ENCODE measurements at places on chromosomes 3 and 15.

DNA sequence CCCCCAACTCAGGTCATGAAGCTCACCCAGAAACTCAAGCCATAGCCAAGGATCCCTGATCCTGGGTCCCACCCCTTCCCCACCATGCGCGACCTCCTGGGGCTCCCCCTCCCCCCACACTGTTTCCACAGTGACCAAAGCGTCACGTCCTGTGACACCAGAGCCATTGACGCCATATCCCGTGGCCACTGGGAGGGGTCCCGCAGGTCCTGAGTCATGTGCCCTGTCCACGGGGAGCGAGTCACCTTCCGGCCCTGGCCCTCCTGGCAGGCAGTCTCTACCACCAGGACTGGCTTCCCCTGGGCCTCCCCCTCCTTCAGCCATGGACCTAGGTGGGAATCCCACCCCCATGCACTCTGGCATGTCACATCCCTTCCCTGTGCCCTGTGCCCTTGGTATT, 15.6 kb downstream of the SEMA3F start:
- DNase-seq = no peak

DNA sequence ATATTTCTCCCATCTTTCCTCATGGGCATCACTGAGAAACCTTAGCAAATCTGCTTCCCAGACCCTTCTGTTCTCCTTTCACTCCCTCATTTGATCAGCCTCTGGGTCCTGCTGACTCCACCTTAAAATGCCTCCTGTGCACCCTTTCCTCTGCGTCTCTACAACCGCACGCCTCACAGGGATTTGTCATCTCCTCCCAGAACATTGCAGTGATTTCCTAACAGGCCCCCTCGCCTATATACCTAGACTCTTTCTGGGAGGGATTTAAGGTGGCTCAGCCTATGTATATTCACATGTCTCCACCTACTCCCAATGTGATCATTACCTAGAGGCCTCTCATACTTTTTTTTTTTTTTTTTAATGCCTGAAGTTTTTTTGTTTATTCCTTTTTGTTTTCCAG, 69.2 kb downstream of the LIPC start:
- no peak for DNase-seq

DNA sequence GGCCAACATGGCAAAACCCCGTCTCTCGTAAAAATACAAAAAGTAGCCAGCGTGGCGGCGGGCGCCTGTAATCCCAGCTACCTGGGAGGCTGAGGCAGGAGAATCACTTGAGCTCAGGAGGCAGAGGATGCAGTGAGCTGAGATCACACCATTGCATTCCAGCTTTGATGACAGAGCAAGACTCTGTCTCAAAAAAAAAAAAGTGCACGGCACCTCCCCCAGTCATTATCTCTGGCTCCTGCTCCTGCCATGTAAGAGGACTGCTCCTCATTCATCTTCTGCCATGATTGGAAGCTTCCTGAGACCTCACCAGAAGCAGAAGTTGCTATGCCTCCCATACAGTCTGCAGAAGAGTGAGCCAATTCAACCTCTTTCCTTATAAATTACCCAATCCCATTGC, 4.0 kb upstream of the ALG1L2 start:
- DNase-seq = no peak

- no peak for DNase-seq
These were observed 41.9 kb downstream of the PCOLCE2 start for GRCh38 chr3:142846779-142847577.

DNA sequence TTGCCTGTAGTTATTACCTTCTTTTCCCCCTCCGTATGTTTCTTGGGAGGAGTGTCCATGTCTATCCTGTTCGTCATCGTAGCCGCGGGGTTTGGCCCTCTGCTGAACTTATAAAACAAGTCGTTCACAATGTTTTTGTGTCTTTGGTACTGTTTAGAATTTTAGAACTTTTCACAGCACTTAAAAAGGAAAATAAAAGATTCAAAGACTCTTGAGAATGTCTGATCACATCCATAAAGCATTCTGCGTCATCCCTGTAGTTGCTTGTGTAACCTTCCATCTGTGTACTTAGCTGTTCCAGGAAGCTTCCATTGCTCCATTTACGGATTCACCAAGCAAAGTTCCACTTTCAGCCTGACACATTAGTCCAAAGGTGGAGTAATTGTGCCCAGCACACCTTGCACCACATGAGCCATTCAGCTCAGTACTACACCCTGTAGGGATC, 677.1 kb upstream of the NR2F2 start:
- DNase-seq = no peak

DNA sequence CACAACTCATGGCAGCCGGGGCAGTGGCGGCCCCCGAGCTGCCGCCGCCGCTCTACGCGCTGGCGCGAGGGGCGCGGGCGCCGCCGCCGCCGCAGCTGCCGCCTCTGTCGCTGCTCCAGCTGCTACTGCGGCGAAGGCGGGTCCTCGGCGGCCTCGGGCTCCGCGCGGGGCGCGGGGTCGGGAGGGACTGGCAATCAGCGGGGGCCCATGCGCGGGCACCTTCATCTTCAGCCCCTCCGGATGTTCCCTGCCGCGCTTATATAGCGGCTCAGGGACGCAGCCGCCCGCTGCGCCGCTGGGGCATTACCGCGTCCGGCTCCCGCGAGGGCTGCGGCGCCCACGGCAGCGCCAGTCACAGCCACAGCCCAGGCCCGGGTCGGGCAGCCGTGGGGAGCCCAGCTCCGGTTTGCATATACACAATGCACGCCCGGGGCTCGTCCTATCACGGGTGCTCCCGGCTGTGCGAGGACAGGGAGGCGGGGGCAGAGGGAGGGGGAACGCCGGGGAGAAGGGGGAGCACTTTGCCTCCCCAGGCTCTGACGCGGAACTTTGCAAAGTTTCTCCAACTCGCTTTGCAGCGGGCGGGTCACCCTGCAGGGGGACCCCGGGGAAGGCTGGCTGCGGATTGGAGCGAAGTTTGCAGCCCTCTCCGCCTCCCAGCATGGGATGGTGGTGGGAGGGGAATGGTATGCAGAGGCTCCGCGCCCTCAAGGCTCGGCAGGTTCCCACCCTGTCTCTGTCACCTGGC, at the start of gene VGLL3:
VGLL3 (minus strand) TSS at position 416 of the 748 bp plus-strand sequence; CDS start at position 10, 406 bp downstream.
- DNase-seq = peak; percentile 85

DNA sequence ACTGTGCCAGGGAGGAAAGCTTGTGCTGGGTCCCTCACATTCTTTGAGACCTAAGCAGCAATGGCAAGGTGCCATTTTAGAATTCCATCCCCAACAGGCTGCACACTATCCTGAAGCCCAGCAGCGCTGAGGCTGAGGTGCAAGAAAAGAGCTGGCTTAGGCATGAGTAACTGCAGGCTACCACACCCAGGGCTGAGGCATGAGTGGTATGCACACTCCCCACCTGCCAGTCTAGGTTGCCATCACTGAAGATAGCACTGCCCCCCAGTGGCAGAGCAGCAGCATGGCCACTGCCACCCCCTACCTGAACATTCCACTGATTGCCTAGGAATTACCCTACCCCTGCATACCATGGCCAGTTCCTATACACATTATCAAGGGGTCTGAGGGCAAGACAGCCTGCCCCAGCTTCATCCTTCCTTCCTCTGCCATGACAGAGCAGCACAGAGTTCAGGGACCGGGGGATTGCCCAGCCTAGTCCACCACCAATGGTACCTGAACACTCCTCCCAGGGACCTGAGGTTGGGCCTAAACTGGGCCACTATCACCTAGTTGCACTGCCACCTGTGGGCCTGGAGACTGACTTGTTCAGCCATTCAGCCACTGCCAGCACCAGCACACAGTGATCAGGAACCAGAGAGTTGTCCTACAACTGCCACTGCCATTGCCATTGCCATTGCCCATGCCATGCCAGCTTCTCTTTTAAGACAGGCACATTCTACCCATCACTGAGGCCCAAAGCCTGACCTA, 129.8 kb downstream of the SATB1 start:
- peak; percentile 81 for DNase-seq
